ENCODE measurements at places on chromosomes 2 and 18.

DNA sequence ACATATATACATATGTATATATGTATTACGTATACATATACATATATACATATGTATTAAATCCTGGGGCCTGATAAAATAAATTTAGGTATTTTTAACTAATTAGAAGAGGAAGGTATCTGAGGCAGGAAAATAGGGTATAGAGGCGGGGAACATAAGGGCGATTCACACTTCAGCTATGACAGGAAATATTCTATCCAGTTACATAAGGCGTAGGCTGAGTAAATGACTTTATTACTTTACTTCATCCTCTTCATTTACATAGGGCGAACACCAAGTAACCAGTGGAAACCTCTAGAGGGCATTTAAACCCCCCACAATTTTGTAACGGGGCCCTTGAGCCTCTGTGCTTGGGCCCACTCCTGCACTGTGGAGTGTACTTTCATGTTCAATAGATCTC is 167.5 kb downstream of the SOCS6 start:
- no peak for DNase-seq

- DNase-seq, result no peak
Measured at GRCh38 chr2:223865907-223866508, 28.6 kb upstream of the AP1S3 start.

- no peak for DNase-seq
Measured at GRCh38 chr2:158975271-158975921, 7.0 kb downstream of the TANC1 start.

- DNase-seq, result no peak
Measured at GRCh38 chr18:67151366-67151765, 365.2 kb downstream of the DSEL start.

- peak; percentile 5 for DNase-seq
Measured at GRCh38 chr2:225122583-225123486, 80.6 kb upstream of the DOCK10 start.

GRCh38 chr2:31568585-31569201 is 12.0 kb downstream of the SRD5A2 start:
- DNase-seq, result no peak

GRCh38 chr2:100107440-100107839 is 35.0 kb downstream of the AFF3 start:
- no peak for DNase-seq

- DNase-seq, result no peak
Measured at GRCh38 chr2:95346231-95346737, 49.1 kb downstream of the KCNIP3 start.

DNA sequence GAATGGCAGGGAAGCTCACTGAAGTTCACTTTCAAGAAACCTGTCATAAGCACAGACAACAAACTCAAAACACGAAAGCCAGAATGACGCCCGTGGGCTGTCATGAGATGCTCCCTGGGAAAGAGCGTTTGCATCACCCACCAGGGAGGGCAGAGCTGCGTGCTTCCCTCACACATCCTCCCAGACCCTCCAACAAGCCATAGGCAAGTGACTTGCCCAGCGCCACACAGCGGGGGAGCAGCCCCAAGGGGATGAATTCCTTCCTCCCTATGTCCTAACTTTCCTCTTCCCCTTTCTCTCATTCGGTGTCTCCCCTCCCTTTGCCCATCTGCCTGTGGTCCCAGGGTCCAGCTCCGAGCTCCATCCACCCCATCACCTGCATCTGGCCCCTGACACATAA is 10.7 kb downstream of the BIN1 start:
- no peak for DNase-seq

- no peak for DNase-seq
Measured at GRCh38 chr2:226414335-226414734, 385.3 kb downstream of the IRS1 start.

DNA sequence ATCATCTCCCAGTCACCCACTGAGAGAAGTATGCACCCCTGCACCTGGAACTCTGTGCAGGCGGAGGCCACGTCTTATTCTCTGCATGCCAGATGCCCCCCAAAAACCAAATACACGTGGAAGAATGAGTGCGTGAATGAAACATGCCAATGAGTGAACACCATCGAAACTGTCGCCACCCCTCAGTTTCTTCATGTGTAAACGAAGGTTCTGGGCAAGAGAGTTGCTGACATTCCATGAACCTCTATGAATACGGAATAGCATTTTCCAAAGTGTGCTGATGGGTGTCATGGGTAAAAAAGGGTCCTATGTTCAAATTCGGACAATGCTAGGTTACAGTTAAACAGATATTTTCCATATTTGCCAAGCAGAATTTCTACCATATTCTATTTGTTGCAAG is 19.8 kb downstream of the FER1L5 start:
- DNase-seq, result no peak

- no peak for DNase-seq
Measured at GRCh38 chr2:235618039-235618438, 124.2 kb downstream of the AGAP1 start.

DNA sequence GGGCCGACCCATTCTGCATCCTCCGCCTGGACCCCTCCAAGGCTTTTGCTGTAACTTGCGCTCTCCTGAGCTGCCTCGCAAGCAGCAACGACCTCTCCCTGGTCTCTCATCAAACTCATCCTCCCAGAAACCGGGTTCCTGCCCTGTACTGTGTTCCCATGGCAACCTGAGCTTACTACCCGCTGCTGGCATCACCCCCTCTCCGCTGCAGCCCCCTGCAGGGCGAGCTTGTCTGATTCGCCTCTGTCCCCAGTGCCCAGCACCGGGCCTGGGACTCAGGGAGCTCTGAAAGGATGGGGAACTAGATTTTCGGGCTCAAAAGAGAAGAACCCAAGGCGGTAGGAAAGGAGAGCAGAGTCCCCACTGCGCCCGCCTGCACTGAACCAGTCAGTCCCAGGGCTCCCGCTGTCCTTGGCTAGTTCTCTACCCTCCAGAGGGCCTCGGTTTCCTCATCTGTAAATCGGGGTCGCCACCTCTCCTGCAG is 463 bp downstream of the HS1BP3 start:
- DNase-seq, result peak; percentile 50

- DNase-seq, result no peak
Measured at GRCh38 chr2:78127424-78127823, 605.2 kb upstream of the LRRTM4 start.

DNA sequence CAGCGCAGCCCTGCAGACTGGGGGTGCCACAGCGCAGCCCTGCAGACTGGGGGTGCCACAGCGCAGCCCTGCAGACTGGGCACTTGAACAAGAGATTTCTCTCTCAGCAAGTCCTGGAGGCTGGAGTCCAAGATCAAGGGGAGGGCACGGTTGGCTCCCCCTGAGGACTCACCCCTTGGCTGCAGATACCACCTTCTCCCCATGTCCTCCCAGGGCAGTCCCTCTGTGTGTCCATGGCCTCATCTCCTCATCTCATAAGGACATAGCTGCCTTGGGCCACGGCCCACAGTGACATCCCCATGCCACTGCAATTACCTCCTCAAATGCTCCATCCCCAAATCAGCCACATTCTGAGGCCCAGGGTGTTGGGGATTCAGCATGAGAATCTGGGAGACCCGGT is 98.2 kb downstream of the TPO start:
- DNase-seq, result no peak

DNA sequence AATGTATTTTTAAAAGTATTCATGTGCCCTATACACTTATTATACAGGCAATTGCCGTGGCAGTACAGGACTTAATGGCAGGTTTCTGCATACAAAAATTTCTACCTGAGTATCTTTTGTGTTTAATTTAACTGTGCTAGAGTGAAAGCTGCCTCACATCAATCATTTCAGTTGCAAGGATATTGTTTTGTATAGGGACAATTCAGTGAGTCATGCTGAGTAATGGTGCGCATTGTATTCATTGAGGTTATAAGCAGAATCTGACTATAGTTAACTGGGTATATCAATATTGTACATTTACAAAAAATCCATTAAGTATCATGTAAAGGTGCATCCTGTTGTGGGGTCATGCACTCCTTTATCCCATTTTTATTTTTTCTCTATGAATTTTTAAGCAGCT is 121.5 kb downstream of the GCA start:
- no peak for DNase-seq

- peak; percentile 64 for DNase-seq
Measured at GRCh38 chr18:58549814-58550339, 79.0 kb downstream of the ALPK2 start.

- no peak for DNase-seq
Measured at GRCh38 chr18:37654731-37655369, 89.3 kb upstream of the CELF4 start.

- DNase-seq, result no peak
Measured at GRCh38 chr2:233798335-233799086, 20.4 kb downstream of the MROH2A start.

DNA sequence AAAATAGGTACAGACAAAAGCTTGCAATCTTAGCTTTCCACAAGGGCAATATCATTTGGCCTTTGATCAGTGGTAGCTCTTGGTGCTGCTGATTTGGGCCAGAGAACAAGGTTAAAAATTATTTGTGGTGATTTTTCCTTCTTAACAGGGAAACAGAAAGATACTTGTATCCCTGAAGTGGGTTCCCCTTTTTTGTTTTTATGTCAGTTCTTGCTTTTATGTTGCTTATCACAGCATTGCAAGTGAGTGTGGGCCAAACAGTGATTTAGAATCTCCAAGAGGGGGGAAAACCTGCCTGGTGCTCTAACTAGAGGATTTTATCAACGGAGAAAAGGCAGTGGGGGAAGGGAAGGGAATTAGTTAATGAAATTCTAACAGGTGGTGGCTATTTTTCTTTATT is 197.6 kb upstream of the SP5 start:
- no peak for DNase-seq

DNA sequence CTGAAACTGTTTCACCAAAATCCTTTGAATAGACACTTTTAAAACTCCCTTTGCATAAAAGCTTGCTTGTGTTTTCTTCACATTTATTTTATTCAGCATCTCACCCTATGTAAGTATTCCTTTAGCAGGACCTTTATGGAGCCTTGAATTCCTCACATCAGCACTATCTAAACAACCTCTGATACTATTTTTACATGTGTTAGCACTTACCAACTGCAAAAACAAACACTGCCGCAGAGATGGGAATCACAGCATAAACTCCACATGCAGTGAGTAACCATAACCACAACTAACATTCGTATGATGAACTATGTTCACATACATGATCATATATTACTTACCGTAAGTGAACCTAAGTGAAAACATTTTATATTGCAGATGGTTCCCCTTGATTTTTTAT is 15.4 kb downstream of the FBXO15 start:
- DNase-seq, result no peak

GRCh38 chr2:68734176-68734575 is 435 bp upstream of the ARHGAP25 start:
- no peak for DNase-seq

GRCh38 chr2:203195331-203196036 is 43.3 kb upstream of the CYP20A1 start:
- DNase-seq, result no peak

- DNase-seq, result no peak
Measured at GRCh38 chr2:237538001-237538720, 28.2 kb upstream of the PRLH start.

GRCh38 chr2:170818752-170819470 is 2.2 kb downstream of the GAD1 start:
- DNase-seq, result peak; percentile 31

DNA sequence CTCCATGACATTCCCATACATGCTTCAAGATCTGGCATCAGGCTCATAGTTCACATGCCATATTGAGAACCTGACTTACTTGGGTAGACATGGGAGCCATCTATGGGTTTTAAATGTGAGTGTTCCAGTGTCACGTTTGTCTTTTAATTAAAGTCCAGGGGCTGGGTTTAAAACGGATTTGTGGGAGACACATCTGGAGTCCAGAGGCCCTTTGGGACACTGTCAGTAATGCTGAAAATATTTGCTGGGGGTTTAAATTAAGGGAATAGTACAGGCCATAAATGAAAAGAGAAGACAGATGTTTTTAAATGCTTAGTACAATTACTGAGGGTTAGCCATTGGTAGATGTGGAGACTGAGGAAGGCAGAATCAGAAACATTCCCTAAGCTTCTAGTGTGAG is 478.0 kb downstream of the PID1 start:
- DNase-seq, result no peak

DNA sequence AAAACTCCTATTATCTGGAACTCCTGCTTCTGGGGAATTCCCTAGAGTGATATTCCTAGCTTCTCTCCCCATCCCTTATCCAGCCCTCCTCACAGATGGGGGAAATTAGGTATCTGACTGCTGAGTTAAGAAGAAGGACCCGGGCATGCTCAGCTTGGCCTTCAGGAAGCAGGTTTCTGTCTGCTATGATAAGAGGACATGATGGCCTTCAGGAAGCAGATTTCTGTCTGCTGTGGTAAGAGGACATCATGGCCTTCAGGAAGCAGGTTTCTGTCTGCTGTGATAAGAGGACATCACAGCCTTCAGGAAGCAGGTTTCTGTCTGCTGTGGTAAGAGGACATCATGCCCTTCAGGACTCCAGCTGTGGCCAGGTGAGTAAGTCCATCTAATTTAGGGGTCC is 65.2 kb downstream of the PLEKHM3 start:
- DNase-seq, result no peak

GRCh38 chr18:6747646-6748045 is 18.1 kb downstream of the ARHGAP28 start:
- DNase-seq, result no peak

GRCh38 chr2:182980115-182980514 is 58.1 kb downstream of the NCKAP1 start:
- DNase-seq, result peak; percentile 23

- DNase-seq, result no peak
Measured at GRCh38 chr2:47190188-47190881, 35.2 kb upstream of the STPG4 start.

Data from HuH-7 (cell line).